ENCODE measurements at places on chromosomes 11 and 22. TPM values are rescaled to one million over a fixed set of nuclear protein-coding genes. Genes with fewer than 3 reads are reported as not detected.

DNA sequence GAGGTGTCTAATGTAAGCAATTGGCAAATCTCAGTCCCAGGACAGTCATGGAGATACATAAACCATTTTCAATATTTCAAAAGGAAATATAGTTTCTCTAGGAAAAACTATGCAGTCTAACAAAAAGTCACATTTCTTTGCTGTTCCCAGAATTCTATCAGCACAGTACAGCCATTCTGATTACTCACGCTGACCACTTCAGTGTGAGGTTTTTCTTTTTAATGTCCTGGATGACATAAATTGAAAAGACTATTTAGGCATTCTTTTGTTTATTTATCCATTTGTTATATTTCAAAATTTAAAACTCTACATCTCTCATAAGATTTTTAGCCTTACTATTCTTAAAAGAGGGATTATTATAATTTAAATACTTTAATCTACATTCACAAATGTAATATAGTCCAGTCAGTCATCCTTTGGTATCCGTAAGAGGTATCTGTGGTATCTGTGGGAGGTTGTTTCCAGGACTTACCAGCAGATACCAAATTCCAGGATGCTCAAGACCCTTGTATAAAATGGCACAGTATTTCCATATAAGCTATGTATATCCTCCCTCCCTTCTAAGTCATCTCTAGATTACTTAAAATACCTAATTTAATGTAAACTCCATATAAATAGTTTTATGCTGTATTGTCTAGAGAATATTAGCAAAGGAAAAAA is 331.1 kb upstream of the PITPNB start:
- no peak for DNase-seq

DNA sequence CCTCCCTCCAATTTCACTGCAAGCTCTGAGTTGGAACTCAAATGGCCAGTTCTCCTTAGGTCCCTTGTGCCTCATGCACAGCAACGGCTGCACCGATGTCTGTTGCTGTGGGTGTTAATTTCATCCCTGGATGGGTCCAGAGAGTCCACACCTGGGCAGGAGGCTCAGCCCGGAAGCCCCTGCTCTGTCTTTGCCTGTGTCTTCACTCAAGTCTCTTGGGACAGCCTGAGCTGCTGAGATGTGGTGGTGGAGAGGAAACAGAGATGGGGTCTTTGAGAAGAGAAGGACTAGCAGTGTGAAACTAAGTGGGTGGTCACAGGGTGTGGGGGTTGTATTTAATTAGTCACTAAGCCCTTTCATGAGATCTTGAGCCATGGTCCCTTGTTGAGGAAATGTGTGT is 109.3 kb downstream of the NECTIN1 start:
- DNase-seq = no peak

DNA sequence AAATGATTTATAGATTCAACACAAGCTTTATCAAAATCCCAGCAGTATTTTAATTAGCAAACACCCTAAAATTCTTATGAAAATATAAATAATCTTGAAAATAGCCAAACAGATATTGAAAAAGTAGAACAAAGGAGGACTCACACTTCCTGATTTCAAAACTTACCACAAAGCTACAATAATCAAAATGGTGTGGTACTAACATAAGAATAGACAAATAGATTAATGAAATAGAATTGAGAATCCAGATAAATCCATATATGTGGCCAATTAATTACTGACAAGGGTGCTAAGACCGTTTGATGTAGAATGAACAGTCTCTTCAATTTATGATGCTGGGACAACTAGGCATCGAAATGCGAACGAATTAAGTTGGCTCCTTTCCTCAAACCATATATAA is 49.6 kb upstream of the TEAD1 start:
- DNase-seq = no peak

DNA sequence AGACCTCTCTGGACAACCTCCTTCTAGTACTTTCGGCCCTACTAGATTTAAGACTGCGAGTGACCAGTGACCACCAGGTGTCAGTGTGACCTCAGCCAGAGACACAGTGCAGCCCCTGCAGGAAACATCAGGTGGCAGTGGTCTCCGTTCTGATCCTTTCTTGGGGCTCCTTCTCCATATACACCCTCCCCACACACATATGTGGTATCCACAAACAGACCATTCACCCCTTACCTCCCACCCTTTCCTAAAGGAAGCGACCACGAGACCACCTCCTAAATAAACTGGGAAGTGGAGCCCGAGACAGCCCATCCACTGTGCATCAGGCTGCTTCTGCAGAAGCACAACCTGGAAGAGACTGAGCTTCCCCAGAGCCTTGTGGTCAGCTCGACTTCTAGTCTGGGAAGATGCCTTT is 38.5 kb upstream of the CYP2D6 start:
- DNase-seq = peak; percentile 76

DNA sequence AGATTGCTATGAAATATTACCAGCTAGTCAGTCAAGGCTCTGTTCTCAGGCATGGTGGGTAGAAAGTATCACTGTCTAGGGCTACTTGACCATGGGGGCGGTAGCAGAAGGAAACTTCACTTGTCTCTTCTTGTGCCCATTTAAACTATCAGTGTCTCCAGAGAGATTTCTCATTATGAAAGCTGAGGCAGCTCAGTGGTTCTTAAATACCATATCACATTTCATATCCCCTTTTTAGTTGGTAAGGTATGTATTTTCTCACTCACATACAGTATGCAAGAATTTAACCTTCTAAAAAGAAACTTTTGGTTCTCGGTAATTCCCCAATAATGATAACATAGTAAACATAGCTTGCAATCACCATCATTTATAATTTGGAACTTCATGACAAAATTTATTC is 1180.0 kb upstream of the TENM4 start:
- no peak for DNase-seq

DNA sequence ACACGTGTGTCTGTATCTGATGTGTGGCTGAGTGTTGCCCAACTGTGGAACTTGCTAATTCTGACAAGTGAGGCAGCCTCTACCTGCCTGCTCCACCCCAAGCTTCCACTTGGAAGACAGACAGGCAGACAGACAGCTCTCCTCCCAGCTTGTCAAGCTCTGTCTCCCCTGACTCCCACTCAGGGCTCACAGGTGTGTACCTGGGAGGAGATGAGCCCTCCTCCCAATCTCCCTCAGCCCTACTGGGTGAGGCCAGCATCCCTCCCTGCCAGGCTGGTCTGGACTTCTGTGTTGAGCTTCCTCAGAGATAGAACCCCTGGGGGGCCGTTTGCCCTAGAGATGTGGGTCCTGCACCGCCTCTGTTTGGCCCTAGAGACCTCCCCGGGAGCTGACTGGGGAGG is 1.0 kb upstream of the CHRM1 start:
- no peak for DNase-seq

GRCh38 chr11:531919-532526 is 3.4 kb downstream of the HRAS start:
- no peak for DNase-seq

GRCh38 chr11:74306435-74307175 is 4.8 kb downstream of the P4HA3 start:
- no peak for DNase-seq

- DNase-seq = no peak
Measured at GRCh38 chr11:121801781-121802180, 314.2 kb downstream of the BLID start.

DNA sequence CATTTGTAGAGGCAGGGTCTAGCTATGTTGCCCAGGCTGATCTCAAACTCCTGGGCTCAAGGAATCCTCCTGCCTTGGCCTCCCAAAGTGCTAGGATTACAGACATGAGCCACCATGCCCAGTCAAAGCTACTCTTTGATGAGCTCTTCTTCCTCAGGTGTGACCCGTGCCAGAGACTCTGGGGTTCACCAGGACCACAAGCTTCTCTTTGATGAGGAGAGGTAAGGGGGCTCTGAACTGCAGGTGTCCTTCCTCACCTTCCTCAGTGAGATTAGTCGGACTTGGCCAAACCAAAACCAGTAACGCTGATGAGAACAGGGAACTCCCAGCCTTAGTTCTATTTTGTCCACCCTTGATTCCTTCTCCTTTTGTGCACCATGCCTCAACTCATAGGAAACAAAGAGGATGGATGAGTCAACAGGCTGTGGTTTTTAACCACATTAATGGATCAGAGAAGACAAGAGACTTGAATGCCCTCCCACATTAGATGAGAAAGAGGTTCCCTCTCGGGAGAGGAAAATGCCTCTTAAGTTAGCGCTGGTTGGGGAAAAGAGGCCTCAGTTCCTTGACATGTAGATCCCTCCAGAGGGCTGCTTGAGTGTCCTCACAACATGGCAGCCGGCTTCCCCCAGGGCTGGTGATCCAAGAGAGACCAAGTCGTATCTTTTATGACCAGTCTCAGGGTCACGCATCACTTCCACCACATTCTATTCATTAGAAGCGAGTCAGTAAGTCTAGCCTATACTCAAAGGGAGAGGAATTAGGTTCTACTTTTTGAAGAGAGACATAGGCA is 25.7 kb upstream of the CTR9 start:
- DNase-seq = peak; percentile 52

Gene BATF2
- 1.3 TPM for total RNA-seq

Gene MAJIN
- total RNA-seq = not detected

Gene STK33
- total RNA-seq = 2.9 TPM

Gene C11orf16
- not detected for total RNA-seq

Data from fibroblast of villous mesenchyme (primary cell).